ENCODE measurements at places on chromosomes 16 and 17.

- no peak for DNase-seq
Measured at GRCh38 chr17:77318021-77318420, 177.3 kb downstream of the SEC14L1 start.

DNA sequence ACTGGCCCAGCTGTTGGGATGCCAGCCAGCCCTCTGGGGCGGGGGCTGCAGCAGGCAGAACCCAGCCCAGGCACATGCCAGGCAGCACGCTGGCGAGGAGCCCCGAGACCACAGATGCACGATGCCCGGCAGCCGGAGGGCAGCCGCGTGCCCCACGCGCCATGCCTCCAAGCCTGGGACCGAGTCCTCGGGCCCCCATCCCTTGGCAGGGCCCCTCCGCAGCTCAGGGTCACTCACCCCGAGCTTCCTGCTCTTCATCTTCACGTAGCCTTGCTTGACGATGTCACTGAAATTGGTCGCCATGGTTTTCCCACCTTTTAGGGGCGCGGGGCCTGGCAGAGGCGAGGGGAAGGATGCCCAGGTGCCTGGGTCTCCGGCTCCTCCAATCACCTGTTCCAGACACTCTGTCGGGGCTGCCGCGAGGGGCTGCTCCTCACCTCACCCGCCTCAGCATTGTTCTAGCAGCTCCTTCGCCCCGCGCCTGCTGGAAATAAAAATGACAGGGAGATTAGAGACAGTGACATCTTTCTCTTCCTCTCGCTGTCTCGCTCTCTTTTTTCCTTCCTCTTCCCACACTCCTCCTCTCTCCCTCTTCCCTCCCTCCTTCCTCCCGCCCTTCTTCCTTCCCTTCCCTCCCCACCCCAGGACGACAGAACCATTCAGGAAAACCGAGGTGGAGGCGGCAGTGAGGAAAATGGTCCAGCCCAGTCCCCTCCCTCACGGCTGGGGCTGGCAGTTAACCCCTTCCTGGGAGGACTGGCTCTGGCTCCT, 6.9 kb downstream of the DOK4 start:
- no peak for DNase-seq

GRCh38 chr16:15950869-15951268, 1.5 kb downstream of the ABCC1 start:
- DNase-seq = no peak

- no peak for DNase-seq
Measured at GRCh38 chr17:40558300-40558889, 6.9 kb downstream of the CCR7 start.

DNA sequence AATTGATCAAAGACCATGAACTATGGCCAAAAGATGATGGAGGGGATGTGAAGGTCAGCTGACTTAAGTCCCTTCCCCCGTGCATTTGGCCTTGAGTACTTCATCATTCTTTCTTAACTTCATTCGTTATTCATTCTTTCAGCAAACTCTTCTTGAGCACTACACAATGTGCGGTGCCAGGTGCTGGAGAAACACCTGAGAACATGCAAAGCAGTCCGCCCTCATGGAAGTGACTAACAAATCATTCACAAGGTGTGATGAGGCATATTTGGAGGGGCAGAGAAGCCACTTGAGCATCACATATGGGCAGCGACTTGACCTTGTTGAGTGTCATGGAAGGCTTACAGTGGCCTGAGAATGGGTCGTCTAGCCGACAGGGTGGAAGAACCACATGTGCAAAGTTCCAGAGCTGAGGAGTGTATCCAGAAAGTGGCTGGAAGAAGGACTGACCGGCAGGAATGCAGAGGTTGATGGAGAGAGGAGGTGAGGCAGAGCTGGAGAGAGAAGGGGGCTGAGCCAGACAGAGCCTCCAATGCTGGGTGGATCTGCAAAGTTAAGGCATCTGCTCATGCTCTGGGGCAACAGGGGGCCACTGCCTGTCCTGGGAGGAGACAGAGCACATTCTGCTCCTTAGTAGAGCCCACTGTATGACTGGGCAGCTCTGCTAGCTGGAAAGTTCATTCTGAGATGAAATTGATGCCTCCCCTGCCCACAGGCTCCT, 25.1 kb upstream of the EIF1 start:
- DNase-seq = no peak

- no peak for DNase-seq
Measured at GRCh38 chr16:86306011-86306644, 204.2 kb upstream of the FOXF1 start.

DNA sequence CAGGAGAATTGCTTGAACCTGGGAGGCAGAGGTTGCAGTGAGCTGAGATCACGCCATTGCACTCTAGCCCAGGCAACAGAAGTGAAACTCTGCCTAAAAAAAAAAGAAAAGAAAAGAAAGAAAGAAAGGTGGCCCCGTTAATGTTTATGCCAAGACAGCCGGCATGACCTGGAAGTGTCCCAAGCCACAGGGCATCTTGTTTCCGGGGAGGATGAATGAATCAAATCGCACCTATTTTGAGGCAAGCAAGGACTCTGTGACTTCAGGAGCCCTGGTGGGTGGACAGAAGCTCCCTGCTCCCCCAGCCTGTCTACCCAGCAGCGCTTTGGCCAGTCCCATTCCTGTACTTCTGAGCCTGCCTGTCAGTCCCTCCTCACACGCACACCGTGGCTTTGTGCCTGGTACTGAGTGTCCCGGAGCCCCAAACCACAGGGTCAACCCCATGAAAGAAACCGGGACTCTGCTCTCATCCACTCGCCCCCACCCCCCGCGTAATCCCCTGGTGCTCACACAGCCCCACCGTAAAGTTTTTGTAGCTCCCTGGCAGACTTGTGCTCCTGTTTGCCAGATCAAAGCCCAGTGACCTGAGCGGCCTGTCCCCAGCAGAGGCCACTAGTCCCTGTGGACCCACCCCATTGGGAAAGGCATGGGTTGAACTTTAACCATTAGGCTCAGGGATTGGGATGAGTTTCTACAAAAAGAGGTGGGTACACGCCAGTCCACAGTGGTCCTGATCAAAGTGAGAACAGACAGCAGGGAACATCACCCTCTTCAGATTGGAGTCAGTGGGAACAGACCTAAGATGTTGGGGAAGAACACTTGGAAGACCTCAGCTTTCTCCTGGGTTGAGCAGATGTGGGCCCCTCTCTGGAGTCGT, 19.3 kb downstream of the CD2BP2 start:
- DNase-seq = no peak

DNA sequence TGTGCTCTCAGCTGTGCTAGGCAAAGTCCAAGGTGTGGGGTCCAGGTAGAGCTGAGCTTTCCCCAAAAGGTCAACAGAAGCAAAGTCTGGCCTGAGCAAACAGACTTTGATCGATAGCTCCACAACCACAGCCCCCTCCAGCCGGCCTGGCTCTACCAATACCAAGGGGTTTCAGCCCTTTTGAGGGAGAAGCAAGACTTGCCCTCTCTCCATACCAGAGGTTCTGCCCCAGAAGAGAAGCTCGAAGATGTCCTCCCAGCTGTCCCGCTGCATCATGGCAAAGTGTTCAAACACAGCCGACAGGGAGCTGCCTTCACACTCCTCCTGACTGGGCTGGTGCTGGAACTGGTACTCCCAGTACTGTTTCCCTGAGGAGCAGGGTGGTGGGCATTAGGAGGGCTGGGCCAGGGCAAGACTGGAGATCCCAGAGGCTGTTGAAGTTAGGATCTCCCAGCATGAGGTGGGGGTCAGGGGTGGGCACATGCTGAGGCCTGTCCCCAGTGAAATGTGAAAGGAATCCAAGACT, 1.7 kb downstream of the VTN start:
- DNase-seq = no peak

- DNase-seq = no peak
Measured at GRCh38 chr16:4018391-4018790, 97.9 kb downstream of the ADCY9 start.

GRCh38 chr17:71765437-71765836, 355.4 kb upstream of the SOX9 start:
- DNase-seq = no peak

DNA sequence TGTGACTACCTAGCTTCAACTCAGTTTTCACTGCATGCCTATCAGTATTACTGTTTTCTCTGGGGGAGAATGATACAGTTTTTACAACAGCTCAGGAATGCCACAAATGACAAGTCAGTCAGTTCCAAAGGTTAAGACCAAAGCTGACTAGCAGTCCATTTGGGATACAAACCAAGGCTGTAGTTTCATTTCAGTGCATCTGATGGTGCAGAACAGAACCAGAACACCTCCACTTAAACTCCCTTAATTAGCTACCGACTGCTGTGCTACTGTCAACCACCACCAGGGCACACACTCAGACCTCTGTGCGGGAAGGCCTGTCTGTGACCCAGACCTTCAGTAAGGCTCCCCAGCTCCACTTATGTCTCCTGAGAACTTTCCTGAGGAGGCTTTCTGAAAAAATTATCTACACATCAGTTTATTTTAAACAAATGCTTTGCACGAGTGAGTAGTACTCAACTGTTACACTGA, 20.4 kb downstream of the NFE2L1 start:
- no peak for DNase-seq

DNA sequence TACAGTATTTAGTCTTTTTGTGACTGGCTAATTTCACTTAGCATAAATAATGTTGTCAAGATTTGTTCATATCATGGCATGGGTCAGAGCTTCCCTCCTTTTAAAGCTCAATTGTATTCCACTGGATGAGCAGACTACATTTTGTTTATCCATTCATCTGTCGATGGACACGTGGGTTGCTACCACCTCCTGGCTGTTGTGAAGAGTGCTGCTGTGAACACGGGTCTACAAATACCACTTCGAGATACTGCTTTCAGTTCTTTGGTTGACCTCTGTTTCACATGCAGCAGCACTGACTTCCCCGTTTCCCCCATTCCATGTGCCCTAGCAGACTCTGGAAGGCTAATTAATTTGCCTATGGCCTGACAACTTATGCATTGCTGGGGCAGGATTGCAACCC, 285.4 kb downstream of the SHISA9 start:
- DNase-seq = no peak

DNA sequence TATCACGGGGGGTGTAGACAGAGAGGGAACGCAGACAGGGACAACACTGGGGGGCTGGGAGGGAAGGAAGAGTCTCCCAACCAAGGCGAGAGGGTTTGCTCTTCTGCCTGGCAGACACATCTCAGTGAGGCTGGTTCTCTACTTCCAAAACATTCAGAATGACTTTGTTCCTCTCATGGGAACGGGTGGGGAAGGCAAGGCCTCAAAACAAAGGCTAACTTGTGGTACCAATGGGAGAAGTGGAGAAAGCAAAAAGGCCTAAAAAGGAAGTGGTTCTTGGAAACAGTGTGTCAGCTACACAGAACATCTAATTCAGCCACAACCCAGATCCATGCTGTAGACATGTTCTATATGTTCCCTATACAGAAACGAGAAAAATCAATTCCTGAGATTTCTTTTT, 7.5 kb downstream of the FLOT2 start:
- DNase-seq = no peak

DNA sequence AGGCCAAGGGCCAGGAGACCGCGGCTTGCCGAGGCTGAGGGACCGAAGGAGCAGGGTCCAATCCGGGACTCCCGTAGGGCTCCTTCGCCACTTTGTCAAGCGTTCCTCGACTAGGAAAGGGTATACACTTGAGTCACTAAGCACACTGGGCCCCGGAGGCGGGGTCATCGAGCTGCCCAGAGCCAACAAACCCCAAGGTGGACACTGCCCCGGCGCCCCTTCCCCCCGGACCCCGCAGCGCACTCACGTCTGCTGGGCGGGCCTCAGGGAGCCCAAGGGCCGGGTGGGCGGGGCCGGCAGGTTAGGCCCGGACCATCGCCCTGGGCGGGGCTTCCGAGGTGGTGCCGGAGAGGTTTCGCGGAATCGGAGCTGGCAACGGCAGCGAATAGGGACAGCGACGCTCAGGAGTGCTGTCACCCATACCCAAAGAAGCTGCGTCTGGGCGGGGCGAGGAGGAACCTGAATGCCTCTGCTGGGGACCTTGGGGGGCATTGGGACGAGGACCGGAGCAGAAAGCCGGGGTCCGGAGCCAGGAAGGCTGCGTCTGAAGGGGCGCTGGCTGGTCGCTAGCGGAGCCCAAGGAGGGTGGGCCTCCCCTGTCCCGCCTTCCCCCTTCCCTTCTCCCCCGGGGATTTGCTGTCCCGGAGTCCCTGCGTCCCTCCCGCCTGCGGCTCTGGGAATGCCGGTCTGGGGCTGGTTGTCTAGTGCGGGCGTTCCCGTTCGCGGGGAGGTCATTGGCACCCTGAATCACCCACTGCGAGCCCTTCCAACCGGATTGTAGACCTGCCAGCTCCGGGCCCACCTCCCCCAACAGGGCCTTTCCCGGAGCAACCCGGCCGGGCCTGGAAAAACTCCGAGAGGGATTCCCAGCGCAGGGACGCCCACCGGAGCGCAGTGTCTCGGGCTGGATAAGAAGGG, 118.2 kb upstream of the SMURF2 start:
- DNase-seq = peak; percentile 61

- DNase-seq = no peak
Measured at GRCh38 chr16:2988590-2989099, 8.4 kb upstream of the PKMYT1 start.

GRCh38 chr16:74682556-74682955, 15.9 kb upstream of the RFWD3 start:
- DNase-seq = no peak

DNA sequence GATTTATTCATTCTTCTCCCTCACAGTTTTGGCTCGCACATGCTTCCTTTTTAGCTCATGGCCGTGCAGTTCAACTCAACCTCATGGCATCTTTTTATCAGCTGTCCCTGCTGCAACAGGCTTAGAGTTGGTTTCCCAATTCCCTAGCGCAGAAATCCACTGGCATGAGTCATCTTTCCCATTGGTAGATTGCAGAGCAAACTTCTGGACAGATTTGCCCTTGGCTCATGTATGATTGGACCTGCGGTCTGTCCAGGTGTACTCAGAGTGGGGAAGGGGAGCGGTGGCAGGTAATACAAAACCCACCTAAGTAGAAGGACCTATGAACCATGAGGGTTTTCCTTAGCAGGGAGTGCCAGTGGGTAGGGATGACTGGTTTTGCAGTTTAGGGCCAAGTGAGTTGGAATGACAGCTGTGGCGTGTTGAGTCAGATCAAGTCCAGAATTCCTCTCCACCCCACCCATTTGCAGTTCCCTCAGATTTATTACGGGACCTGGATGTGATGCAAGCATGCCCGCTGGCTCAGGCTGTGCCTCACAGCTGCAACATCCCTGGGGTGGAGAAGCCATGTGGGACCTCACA, 584.7 kb downstream of the WWOX start:
- DNase-seq = no peak

DNA sequence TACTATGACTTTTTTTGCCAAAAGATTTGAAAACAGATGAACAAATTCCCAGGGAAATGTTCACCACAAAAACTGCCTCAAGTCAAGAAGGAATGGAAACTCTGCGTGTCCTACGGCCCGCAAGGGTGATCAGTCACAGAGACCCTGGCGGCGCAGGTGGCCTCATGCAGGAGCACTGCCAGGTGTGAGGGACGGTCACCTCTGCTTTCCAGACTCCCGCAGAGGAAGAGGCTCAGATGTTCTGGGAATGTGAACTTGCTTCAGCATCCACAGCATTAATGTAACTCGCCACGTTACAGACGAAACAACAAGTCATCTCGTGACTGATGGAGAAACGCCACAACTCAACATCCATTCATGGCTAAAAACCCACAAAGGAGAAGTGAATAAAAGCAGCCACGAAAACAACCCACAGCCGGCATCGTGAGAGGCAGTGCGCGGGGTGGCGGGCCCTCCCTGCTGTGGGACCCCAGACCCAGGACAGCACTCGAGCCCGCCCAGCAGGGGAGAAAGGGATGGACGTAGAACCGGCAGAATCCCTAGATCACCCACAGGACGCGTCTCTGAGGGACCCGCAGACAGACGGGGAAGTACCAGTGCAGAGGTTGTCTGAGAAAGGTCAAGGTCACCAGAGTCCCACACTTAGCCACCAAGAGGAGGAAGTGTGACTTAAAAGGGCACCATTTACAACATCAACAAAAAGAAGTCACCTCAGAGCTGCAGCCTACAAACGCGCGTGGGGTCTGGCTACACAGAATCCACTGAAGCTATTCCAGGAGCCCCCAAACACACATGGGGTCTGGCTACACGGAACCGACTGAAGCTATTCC, 76.9 kb upstream of the GNG13 start:
- DNase-seq = no peak

All from stimulated activated CD4-positive, alpha-beta T cell treated with anti-CD3 and anti-CD28 coated beads, Interleukin-15, amount 100 ng/mL, for 1 hour (primary cell).